ENCODE measurements at places on chromosomes 13 and 19.

GRCh38 chr19:55098716-55099556 is 18.5 kb downstream of the PPP1R12C start:
- no peak for DNase-seq

DNA sequence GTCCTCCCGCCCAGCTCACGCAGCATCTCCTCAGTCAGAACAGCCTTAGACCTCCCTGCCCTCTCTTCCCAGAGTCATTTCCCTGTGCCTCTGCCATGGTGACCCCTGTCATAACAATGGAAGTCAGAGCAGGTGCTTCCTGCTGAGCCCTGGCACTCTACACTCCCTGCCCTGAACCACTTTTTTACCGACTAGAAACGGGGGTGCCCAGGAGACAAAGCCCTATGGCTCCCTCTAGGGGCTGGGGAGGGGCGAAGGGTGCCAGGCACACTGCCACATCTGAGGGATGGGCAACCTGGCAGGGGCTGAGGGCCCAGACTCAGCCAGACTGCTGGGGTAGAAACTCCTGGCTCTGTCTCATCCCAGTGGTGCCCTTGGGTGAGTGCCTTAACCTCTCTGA is 16.4 kb downstream of the ZNF574 start:
- DNase-seq: no peak

DNA sequence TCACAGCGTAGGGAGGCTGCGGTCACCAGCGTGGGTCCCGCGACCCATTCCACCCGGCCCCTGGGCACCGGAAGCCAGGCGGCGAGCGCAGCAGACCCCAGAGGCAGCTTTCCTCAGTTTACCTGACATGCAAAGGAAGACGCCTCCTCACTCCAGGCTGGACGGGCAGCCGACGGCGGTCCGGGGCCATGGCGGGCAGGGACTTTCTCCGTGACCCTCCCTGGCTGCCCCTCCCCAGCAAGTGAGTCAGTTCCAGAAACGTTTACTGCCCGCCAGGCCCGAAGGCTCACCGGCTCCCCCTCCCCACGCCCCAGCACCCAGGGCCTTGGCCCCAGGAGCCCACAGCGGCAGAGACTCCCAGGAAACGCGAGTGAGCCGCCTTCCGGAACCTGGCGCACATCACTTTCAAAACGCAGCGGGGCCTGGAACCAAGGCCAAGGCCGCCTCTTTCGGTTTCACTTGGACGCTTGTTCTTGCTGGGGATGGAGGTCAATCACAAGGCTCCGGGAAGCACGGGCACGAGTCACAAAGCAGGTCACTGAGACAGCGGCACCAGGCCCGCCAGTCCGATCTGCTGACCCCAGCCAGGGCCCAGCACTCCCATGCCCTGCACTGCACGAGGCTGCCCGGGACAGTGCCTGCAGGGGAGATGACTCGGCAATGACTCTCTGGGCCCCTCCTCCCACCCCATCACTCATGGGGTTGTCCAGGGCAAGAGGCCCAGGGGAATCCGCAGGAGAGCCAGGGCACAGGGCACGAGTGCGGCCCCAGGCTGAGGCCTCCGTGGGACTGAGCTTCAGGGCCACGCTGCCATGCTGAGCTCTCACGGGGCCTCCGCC is 5.3 kb downstream of the SBNO2 start:
- no peak for DNase-seq

GRCh38 chr19:9586764-9587163 is 2.5 kb upstream of the ZNF121 start:
- no peak for DNase-seq

DNA sequence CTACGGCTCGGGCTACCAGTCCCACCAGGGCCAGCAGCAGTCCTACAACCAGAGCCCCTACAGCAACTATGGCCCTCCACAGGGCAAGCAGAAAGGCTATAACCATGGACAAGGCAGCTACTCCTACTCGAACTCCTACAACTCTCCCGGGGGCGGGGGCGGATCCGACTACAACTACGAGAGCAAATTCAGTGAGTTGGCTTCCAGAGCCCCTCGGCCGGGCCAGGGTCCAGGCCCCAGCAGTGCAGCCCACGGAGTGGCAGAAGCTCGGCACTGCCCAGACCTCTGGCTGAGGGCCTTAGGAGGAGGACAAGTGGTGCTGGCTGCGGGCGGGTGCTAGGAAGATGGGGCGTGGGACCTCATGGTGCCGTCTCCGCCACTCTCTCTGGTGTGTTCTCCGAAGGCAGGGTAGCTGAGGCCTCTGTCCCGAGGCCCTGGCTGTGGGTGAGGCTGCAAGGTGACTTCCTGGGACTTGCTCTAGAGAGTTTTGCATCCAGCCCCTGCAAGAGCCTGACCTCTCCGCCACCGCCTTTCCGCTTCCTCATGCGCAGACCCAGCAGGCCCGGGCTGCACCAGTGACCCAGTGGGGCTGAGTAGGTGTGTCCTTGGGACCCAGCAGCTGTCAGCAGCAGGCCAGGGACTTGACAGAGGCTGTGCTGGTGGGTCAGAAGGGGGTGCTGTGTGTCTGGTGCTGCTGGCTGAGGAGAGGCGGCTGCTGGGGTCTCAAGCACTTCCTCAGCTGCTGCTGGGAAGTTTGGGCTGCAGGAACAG is 13.5 kb upstream of the QTRT1 start:
- DNase-seq: no peak

- DNase-seq: no peak
Measured at GRCh38 chr13:50990065-50990817, 80.7 kb downstream of the RNASEH2B start.

Measured in GM12891 (cell line).